ENCODE measurements at places on chromosomes 6 and 20. TPM values are rescaled to one million over a fixed set of nuclear protein-coding genes. Genes with fewer than 3 reads are reported as not detected.

TMEM181 gene
- 67.9 TPM for total RNA-seq

SMLR1 gene
- total RNA-seq, result not detected

RAMACL gene
- 1.1 TPM for total RNA-seq

CASS4 gene
- 0.59 TPM for total RNA-seq

ZNF311 gene
- total RNA-seq, result 4.3 TPM

NQO2 gene
- 27.9 TPM for total RNA-seq

OPN5 gene
- 0.85 TPM for total RNA-seq

CAGE1 gene
- 0.09 TPM for total RNA-seq

PRR18 gene
- total RNA-seq, result not detected

DNAAF9 gene
- total RNA-seq, result 24.8 TPM

TMEM151B gene
- total RNA-seq, result 0.09 TPM

ATP6V1G2 gene
- total RNA-seq, result 0.36 TPM
